ENCODE measurements at places on chromosomes 2 and 18.
A peak's percentile ranks its signal among the peaks of the same experiment; 100 is the strongest.

- DNase-seq, result peak; percentile 37
These were observed 837.4 kb upstream of the ID2 start for GRCh38 chr2:7844414-7844965.

- DNase-seq, result no peak
These were observed 151.7 kb upstream of the KLF7 start for GRCh38 chr2:207317378-207317984.

DNA sequence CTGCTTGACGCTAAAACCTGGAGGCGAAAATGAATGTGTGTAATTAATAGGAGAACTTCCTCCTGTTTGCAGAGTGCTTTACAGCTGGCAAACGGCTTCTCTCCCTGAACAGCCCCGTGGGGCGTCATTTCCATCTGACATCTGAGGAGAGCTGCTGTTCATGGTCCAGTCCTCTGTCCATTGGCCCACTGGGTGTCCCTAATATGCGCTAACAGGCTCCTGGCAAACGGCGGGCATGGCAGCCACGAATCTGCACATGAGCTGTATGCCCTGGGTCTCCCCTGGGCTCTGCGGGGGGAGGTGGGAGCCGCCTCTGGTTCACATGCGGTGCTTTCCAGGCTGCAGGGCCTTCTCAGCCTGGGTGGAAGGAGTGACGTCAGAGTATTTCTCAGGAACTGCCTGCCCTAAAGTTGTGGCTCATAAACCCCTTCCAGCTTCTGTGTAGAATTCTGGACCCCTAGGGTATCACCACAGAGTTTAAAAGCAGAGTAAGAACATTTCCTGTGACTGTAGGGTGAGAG, 73.2 kb downstream of the LRRFIP1 start:
- no peak for DNase-seq

GRCh38 chr2:241030333-241030680, 31.9 kb downstream of the SNED1 start:
- DNase-seq, result no peak

GRCh38 chr2:11998218-11998617, 251.8 kb downstream of the LPIN1 start:
- no peak for DNase-seq

DNA sequence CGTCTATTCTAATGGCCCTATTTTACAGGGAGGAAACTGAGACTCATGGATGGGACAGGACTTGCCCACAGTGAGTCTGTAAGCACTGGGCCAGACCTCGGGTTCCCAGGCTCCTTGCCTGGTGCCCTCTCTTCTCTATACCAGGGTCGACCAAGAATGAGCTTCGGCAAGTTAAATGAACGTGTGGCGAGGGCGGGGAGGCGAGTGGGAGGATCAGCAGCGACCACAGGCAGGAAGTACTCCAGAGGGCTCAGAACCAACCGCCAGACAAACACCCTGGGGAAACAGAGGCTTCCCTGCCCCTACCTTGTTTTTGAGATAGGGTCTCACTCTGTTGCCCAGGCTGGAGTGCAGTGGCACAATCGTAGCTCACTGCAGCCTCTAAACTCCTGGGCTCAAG, 177.7 kb upstream of the SMAD2 start:
- no peak for DNase-seq
